ENCODE measurements at places on chromosomes 2 and 18.

- DNase-seq, result no peak
These were observed 203.5 kb downstream of the SEPTIN10 start for GRCh38 chr2:109410039-109410815.

- no peak for DNase-seq
These were observed 55.6 kb downstream of the ACAA2 start for GRCh38 chr18:49757513-49758262.

DNA sequence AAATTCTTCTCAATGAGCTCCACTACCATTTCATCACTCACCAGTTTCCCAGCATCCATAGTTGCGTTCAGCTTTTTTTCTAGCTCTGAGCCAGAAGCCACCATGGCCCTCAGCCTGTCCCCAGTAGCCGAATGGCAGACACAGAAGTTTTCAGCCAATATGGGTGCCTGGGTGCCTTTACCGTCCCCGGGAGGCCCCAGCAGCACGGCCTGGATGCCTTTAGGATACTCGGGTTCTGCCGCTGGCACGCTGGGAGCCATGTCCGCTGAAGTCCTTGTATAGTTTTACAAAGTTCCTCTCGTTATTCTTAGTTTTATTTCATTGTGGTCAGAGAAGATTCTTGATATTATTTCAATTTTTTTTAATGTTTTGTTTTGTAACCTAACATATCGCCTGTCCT, 187.2 kb downstream of the MEMO1 start:
- DNase-seq, result no peak

GRCh38 chr2:134324947-134325346, 71.1 kb downstream of the MGAT5 start:
- DNase-seq, result peak; percentile 26

DNA sequence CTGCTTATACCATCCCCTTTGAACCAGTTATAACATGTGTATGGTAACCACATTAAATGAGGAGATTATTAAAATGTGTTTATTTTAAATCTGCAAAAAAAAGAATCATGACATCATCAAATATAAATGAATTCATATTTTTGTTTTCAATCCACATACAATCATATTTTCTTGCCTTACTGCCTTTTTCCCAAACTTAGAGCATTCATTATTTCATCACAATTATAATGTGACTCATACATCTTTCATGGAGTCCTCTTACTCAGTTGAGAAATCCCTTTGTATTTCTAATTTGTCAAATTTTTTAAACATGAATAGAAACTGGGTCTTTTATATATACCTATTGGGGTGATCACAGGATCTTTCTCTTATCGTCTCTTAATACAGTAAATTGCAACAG, 909.6 kb downstream of the DSC3 start:
- no peak for DNase-seq

GRCh38 chr2:55054106-55054875, 4.0 kb upstream of the RTN4 start:
- no peak for DNase-seq

DNA sequence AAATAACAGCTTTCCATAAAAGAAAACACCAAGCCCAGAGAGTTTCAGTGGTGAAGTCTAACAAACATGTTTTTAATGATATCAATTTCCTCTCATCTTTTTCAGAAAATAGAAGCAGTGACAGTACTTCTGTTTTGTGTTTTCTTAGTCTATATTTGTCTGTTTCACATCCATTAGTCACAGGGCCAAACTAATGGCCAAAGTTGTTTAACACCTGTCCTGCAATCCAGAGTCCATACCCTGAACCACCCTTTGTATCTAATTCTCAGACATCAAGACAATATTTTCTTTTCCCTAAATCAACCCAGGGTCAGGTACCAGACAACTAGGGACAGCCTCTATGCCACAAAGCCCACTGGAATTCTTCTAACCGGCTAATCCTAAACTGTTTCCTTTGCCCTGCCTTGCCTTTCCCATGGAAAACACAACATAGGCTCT, 25.9 kb downstream of the TMSB10 start:
- DNase-seq, result no peak

- no peak for DNase-seq
These were observed 38.0 kb downstream of the NPC1 start for GRCh38 chr18:23548275-23548674.

DNA sequence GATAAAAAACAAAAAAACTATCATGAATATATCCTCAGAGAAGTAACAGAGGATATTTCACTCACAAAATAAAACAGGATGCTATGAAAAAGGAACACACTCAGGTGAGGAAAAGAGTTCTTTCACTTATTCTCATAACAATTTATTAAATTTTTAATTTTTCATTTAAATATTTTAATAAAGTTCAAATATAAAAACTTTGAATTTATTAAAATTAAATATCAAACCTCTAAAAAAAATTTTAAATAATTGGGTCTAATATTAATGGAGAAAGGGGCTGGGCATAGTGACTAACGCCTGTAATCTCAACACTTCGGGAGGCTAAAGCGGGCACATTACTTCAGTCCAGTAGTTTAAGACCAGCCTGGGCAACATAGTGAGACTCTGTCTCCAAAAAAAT, 10.1 kb downstream of the THADA start:
- no peak for DNase-seq

GRCh38 chr18:22844190-22844589, 88.9 kb upstream of the RBBP8 start:
- no peak for DNase-seq

DNA sequence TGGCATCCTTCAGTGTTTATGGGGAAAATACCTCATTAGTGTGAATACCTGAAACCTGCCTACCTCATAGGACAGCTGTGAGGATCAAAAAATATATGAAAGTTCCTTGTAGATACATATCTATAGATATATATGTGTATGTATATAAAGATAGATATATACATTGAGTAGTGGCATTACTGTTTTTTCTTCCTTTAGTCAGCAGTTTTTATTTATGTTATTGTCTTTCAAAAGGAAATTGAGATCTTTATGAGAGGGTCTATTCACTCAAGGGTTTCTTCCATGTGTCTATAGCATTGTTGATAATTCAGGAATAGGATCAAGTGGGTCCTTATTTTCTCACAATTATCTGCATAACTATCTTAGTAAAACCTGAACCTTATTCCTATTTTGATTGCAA, 6.6 kb downstream of the RMP24 start:
- no peak for DNase-seq

Data from activated CD8-positive, alpha-beta T cell treated with anti-CD3 and anti-CD28 coated beads, Interleukin-2, amount 10 ng/mL, durations not matched to agents 7 days and 5 days (primary cell).